Keratinocyte (primary cell): ENCODE measurements at places on chromosomes 4 and X.

- DNase-seq = no peak
These were observed 201.1 kb upstream of the BCOR start for GRCh38 chrX:40298572-40299479.

- DNase-seq = peak; percentile 25
These were observed 239.9 kb upstream of the TEX13A start for GRCh38 chrX:105460376-105460775.

GRCh38 chrX:56853436-56853835 is 124.4 kb downstream of the NBDY start:
- no peak for DNase-seq

DNA sequence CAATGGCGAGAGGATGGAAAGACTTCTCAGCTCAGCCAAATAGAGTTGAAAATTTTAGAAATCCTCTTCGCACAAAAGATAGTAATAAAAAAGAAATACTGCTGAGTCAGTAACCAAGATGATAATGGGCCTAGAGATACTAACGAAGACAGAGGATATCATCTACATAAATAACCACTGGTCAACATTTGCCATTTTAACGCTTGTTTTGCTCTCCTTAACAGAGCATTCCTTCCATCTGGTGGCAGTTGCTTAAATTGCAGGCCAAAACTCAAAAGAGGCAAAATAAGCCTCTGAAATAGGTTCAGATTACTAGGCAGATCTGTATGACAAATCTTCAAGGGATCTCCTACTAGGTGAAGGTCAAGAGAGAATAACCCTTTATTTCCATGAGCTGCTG is 51.7 kb upstream of the MCF2 start:
- no peak for DNase-seq
